HFFc6 (cell line): ENCODE measurements at places on chromosomes 5 and 9. TPM values are rescaled to one million over a fixed set of nuclear protein-coding genes. Genes with fewer than 3 reads are reported as not detected.

The MAP1B gene
- 165 to 234 TPM (median 215 TPM) in 3 replicates for total RNA-seq

The PTGES gene
- total RNA-seq: 11.6 to 27.7 TPM (median 14.4 TPM) in 3 replicates

GRCh38 chr5:34578962-34579361 lies 77.2 kb upstream of the RAI14 start:
- DNase-seq: no peak
- H3K4me3 ChIP-seq: no peak overlapping the region
- peaks cover 9% of the 10 kb centered on the region for H3K36me3 ChIP-seq
- no peak overlapping the region for H3K27ac ChIP-seq
- H3K4me1 ChIP-seq: peaks cover 41% of the 10 kb centered on the region

DNA sequence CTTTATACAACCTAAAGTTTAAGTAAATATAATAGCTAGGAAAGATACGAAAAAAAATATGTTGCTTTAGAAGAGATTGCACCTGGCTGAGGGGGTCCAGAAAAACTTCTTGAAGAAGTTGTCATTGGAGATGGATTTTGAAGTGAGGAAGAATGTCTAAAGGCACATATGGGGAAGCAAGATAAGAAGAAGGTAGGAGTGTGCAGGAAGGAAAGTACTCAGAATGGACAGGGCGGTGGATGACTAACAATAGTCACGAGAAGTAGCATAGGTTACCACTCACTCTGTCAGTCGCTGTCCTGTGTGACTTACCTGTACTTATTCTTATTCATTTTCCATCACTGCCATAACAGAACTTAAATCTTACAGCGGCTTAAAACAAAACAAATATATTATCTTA lies 251.6 kb downstream of the GRIA1 start:
- no peaks in the 10 kb centered on the region for H3K36me3 ChIP-seq
- H3K27me3 ChIP-seq: no peaks in the 10 kb centered on the region; the same call in none of the 2 replicates
- H3K27ac ChIP-seq: no peak overlapping the region
- no peak overlapping the region for H3K4me3 ChIP-seq
- H3K4me1 ChIP-seq: no peaks in the 10 kb centered on the region

GRCh38 chr9:19976226-19976625 lies 187.4 kb upstream of the SLC24A2 start:
- no peak for DNase-seq
- H3K27me3 ChIP-seq: peaks cover 17% of the 10 kb centered on the region
- H3K36me3 ChIP-seq: no peaks in the 10 kb centered on the region

DNA sequence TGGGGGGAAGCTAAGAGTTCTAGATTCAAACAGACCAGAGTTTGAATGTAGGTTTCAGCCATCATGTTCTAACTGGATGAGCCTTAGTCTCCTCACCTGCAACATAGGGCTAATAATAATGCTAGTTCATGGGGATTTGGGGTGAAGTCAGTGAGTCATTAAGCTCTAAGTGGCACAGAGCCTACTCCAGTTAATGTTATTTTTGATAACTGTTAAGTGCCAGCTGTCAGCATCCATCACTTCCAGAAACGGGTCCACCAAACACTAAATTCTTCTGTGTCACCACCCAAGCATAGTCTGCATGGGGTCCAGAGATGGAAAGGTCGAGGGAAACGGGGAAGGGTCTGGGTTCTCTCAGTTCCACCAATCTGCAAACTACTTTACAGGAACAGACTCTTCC lies 1.8 kb upstream of the TSC1 start:
- H3K36me3 ChIP-seq: no peaks in the 10 kb centered on the region
- H3K4me3 ChIP-seq: 0 out of 2 replicates have a peak overlapping the region, but pooled peaks have one; percentile 31
- H3K4me1 ChIP-seq: peaks cover 47% of the 10 kb centered on the region
- peaks cover 13% of the 10 kb centered on the region for H3K27me3 ChIP-seq

DNA sequence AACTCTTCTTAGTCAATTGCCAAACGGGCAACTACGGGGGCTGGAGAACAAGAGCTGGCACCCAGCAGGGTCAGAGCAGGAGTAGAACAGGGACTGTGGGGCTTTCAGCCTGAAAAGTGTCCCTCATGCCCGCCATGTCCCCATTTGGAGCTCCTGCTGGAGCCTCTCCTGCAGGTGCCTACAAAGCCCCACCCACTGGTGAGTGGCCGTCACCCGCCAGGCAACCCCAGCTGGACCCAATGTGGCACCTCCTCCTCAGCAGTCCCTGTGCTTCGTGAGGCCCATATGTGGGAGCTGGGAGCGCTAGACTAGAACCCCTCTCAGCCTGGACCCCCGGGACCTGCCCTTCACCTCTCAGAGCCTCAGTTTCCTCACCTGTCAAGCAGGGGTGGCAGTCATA lies 40.9 kb downstream of the VAV2 start:
- peaks cover 2% of the 10 kb centered on the region; the same call in 1 of the 2 replicates for H3K27me3 ChIP-seq
- H3K27ac ChIP-seq: no peak overlapping the region
- DNase-seq: no peak
- H3K36me3 ChIP-seq: no peaks in the 10 kb centered on the region
- H3K4me3 ChIP-seq: no peak overlapping the region
- peaks cover 3% of the 10 kb centered on the region for H3K4me1 ChIP-seq
